ENCODE measurements at places on chromosomes 12 and 14.
A peak's percentile ranks its signal among the peaks of the same experiment; 100 is the strongest.

GRCh38 chr14:104137297-104138097, 890 bp upstream of the KIF26A start:
- peak; percentile 47 for DNase-seq

- no peak for DNase-seq
These were observed 119.6 kb downstream of the PLXNC1 start for GRCh38 chr12:94267921-94268471.

DNA sequence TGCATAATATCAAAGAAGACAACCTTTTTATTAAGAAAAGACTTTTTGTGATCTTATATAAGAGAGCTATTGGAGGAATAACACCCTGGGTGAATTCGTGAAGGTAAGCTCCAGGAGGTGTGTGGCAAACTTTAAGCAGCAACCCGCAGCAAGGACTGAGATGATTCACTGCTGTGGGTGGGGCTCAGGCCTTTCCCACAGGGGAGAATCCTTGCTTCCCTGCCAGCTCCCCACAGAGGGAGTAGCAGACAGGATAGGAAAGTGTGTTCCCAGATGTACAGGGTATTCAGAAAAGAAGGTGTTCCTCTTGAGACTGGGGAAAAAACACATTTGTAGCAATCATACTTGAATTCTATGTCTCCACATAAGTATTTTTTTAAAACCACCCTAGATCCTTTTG, 9.2 kb downstream of the NDUFA12 start:
- no peak for DNase-seq

DNA sequence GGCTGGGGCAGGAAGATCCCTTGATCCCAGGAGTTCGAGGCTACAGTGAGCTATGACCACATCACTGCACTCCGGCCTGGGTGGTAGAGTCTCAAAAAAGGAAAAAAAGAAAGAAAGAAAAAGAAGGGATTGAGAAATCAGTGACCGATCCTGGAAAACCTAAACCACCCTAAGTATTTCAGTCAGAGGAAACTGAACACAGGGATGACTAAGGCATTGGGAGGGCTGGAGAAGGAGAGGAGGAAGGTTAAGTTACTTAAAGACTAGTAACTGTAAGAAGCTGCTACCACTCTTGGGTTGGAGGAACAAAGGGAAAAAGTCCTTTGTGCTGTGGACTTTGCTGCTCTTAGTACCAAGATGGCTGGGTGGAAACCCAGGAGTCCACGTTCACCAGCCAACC, 10.6 kb downstream of the HHIPL1 start:
- no peak for DNase-seq

DNA sequence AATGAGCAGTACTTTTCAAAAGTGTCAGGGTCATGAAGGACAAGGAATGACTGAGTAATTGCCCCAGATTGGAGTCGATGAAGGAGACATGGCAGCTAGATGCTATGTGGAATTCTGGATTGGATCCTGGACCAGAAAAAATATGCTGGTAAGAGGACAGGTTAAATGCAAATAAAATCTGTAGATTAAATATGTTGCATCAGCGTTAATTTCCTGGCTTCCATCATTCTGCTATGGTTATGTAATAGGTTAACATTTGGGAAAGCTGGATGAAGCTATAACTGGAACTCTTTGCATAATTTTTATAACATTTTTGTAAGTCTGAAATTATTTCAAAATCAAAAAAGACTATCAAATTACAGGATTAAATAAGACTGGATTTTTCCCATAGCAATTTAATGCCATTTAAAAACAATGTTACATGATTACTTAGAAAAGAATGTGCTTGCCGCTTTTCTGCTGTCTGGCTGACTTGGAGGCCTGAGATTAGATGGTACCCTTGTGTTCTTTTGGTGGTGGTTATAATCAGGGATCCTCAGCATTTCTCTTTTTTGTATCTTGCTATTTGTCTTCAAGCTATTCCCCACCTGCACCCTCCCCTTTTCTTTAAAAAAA, 65.1 kb downstream of the FBXW8 start:
- no peak for DNase-seq

DNA sequence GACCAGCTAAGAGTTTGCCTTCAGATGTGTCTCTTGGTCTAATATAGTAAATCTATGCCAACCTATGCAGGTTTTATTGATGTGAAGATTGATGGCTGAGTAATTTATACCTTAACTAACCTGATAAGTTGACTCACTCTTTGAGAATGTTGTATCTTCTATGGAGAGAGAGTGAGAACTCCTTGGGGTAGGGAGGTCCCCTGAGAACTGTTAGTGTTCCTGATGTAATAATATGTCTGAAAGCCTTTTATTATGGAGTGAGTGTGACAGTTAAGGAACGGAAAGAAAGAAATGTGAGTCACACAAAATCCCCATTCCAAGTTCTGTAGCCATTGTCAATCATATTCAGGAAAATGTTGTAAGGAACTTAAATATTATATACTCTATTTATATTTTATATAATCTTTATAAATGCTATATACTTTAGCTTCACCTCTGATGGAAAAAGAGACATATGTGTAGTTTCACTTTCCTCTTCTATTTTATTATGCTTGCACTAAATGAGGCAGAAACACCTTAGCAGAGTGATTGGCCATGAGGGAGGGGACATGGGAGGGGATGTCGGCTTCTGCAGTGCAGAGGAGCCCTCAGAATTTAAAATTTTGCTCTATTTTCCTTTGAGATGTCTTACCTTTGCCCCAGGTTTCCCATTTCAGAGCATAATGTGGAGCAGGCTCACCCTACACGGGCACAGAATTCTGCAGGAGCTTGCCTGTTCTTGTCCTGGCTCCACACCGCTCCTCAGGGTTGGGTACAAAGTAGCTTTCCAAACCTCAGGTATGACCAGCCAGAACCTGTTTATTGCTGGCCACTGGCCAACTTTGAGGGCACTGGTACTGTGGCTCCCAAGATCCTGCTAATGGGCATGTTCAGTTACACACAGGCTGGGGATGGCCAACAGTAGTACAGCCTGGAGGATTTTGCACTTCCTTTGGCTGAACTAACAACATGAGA, 57.7 kb downstream of the ARF6 start:
- no peak for DNase-seq

DNA sequence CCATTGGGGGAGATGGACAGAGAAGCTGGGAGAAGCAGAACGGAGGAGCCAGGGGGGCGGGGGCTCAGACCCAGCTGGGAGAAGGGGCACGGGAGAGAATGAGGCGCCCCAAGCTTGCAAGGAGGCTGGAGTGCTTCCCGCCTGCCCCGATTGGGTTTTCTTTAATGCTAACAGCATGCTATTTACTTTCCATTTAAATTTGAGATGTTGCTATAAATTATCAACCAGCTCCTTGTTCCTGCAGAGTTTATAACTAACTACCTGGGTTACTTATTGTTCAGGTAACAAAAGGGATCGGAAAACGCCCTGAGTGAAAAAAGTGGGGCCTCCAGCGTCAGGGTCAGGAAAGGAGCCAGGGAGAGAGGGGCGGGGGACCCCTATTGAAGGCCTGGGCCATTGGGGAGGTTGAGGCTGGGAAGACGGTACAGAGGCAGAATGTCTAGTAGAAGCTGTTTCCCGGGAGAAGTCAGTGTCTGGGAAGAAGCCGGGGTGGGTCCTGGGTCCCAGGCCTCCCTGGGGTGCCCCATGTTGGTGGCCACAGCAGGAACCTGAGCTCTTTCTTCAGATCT, 2.5 kb downstream of the HNF1A start:
- DNase-seq, result no peak

- no peak for DNase-seq
These were observed 86.0 kb downstream of the SLCO1A2 start for GRCh38 chr12:21248679-21249078.

DNA sequence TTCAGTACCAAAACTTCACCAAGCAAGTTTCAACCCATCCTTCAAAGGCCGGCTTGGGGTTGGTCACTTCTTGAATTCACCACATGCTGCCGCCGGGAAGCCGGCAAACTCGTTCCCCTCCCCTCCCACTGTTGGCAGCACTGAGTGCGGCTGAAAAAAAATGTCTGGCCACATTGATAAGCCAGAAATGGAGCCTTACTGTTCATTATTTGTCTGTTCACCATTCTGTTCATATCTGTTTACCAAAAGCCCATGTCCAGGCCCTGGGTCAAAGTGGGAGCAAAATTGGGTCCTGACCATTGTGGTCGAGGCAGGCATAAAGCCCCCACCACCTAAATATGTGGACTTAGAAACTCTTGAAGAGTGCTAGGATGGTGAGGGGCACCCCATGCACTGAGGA, 7.3 kb upstream of the HSP90AA1 start:
- DNase-seq, result no peak

- DNase-seq, result no peak
These were observed 2.5 kb downstream of the FAM222A start for GRCh38 chr12:109716092-109716479.

- DNase-seq, result no peak
These were observed 73.7 kb upstream of the DBX2 start for GRCh38 chr12:45124485-45125155.

- no peak for DNase-seq
These were observed 34.4 kb upstream of the CRY1 start for GRCh38 chr12:107127482-107128430.

DNA sequence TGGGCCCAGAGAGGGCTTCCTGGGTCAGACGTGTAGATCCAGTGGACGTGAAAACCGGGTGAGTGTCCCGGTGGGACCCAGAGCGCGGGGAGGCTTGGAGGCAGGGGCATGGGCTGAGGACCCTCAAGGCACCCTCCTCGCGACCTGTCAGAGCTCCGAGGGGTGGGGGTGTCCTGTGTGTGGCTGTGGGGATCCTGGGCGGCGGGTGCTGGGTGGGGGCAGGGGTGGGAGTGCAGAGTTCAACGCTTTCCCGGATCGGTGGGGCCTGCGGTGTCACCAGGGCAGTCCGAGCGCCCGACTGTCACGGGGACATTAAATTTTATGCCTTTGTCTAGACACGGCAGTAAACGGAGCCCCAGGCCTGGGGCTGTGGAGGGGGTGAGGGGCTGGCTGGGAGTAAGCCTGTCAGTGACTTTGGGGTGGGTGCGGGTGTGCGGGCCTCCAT, 1.0 kb downstream of the TMEM121 start:
- no peak for DNase-seq

- DNase-seq, result no peak
These were observed 59.4 kb upstream of the AMIGO2 start for GRCh38 chr12:47139000-47139681.

- DNase-seq, result no peak
These were observed 580.2 kb downstream of the ETNK1 start for GRCh38 chr12:23204933-23205778.

DNA sequence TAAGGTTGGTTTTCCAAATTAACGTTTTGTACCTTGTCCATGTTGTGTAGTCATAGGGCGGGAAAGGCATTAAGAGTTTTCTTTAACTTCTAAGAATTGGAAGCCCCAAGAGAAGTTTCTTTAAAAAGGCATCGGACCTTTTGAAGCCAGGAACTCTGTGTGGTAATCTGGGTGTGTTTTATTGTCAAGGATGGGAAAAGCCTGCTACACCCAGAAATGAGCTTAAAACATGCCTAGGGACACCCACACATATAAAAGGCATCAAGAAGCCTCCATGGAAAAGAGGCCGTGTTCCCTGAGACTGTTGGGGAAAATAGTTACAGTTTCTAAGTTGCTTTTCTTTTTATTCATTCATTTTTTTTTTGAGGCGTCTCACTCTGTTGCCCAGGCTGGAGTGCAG, 81.0 kb upstream of the PTHLH start:
- no peak for DNase-seq

DNA sequence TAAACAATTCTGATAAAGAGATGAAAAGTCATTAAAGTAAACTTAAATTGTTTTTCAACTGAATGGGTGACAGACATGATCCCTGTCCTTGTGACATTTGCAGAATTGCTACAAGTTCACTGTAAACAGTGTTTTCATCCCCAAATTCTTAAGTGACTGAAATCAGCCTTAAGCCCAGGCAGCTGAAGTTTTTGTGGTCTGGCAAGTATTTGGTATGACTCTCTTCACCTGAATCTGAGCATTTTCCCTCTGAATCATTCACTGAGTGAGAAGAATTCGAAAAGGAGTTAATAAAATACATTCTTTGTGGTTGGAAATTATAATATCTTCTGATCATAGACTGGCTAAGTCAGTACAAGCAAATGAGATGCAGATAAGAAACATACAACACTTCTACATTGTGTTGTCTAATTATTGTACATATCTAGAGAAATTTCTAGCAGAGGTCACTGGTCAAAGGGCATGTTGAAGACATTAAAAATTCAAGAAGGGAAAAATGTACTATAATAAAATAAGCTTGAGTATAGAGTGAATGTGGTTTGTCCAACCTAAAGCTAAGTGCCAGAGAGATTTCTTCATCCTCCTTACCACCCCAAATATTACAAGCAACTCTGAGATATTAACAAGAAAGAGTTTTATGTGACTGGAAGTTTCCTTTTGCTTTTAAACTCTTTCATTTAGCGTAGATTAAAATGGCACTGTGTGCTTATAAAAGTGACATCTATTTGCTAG, 177.8 kb upstream of the DIO2 start:
- DNase-seq, result no peak

- no peak for DNase-seq
These were observed 134.6 kb upstream of the PZP start for GRCh38 chr12:9342614-9343353.

- no peak for DNase-seq
These were observed 21.2 kb upstream of the DLGAP5 start for GRCh38 chr14:55212634-55213033.

DNA sequence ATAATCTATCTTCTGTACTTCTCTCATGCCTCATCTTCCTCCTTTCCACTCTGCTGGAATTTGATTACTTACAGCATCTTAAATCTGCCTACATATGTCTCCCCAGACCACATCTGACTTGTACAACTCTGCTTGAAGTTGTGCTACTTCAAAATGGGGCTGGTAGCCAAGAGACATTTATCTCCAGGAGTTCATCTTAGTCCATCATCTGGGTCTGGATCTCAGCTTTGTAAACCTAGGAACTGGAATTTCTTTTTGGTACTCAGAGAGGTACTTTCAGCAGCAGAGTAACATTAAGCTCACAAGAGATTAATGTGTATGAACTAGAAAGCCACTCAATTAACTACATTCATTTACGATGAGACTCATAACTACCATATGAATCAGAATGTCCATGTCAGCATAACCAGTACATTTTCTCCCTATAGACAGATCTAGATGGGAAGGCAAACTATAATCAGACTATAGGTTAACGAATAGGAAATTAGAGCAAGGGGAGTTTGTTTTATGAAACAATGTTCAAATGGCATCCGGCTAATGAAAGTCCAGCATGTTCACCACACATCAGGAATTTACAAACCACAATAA, 178.8 kb downstream of the CEP128 start:
- DNase-seq, result no peak

GRCh38 chr12:83826112-83826511, 1086.5 kb downstream of the SLC6A15 start:
- no peak for DNase-seq

- DNase-seq, result no peak
These were observed 29.6 kb upstream of the NTF3 start for GRCh38 chr12:5402009-5402935.

GRCh38 chr12:9387450-9387849, 179.3 kb upstream of the PZP start:
- DNase-seq, result no peak

GRCh38 chr12:65188179-65188701, 18.9 kb downstream of the LEMD3 start:
- DNase-seq, result no peak

GRCh38 chr12:51865757-51866270, 17.3 kb upstream of the FIGNL2 start:
- DNase-seq, result no peak

- no peak for DNase-seq
These were observed 324.4 kb upstream of the KITLG start for GRCh38 chr12:88904705-88905104.
